ENCODE measurements at places on chromosomes 2 and 18.
A peak's percentile ranks its signal among the peaks of the same experiment; 100 is the strongest.

GRCh38 chr18:67636597-67637385 lies 120.3 kb upstream of the DSEL start:
- no peak for DNase-seq
- H3K27ac ChIP-seq: no peak overlapping the region
- H3K4me3 ChIP-seq: no peak overlapping the region
- no peaks in the 10 kb centered on the region for H3K36me3 ChIP-seq

DNA sequence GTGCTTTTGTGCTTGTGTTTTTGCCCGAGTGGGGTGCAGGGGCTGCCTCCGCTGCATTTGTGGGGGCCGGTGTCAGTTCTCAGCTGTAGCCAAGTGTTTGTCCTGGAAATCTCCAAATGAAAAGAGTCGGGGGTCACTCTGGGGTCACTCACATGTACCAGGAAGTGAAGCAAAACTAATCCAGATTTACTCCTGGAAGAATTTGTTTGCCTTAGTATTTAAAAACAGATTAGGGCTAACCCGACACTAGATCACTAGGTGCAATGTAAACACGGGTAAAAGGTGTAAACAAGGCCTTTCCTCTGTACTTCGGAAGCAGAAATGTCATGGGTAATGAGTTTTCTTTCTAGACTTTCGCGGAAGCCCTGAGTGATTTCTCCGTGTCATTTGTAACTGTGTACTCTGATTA lies 50.3 kb downstream of the GBX2 start:
- no peaks in the 10 kb centered on the region for H3K27me3 ChIP-seq
- H3K36me3 ChIP-seq: no peaks in the 10 kb centered on the region
- no peak overlapping the region for H3K4me3 ChIP-seq
- H3K27ac ChIP-seq: no peak overlapping the region
- DNase-seq: no peak

DNA sequence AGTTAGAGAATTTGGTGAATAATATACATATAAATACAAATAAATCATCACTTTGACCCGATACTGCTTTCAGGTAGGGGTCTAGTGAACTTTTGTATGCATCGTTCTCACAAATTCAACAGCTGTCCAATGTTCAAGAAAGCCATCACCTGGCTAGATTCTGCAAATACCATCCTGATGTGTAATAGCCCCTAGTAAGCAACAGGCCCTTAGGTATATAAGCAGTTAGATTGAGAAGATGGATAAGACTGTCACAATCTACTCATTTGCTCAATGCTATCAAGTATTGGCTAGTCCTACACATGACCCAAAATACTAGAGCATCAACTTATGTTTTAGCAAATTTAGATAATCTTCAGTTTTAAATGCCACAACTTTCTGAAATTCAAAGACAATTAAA lies 20.7 kb upstream of the DSG1 start:
- no peak overlapping the region for H3K27ac ChIP-seq
- H3K27me3 ChIP-seq: no peaks in the 10 kb centered on the region
- H3K4me3 ChIP-seq: no peak overlapping the region
- no peaks in the 10 kb centered on the region for H3K36me3 ChIP-seq
- H3K4me1 ChIP-seq: peaks cover 6% of the 10 kb centered on the region
- no peak for DNase-seq

DNA sequence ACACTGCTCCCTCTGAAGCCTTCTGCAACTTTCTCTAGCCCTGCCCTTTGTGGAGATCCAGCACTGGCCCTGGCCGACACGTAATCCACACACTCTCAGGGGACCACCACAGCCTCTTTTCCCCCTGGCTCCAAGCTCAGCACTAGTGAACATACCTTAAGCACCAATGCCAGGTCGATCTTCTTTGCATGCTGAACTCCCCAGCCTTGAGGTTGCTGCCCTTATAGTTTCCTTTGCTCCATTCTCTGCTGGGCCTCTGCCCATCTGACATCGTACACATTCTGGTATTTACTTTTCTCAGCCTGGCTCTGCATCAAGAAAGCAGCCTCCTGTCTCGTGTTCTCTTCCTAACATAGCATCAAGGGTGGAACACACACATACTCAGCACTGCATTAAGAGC lies 361.5 kb downstream of the LPIN1 start:
- peaks cover 5% of the 10 kb centered on the region for H3K4me1 ChIP-seq
- no peak overlapping the region for H3K4me3 ChIP-seq
- H3K27me3 ChIP-seq: no peaks in the 10 kb centered on the region
- no peaks in the 10 kb centered on the region for H3K36me3 ChIP-seq
- no peak overlapping the region for H3K27ac ChIP-seq

DNA sequence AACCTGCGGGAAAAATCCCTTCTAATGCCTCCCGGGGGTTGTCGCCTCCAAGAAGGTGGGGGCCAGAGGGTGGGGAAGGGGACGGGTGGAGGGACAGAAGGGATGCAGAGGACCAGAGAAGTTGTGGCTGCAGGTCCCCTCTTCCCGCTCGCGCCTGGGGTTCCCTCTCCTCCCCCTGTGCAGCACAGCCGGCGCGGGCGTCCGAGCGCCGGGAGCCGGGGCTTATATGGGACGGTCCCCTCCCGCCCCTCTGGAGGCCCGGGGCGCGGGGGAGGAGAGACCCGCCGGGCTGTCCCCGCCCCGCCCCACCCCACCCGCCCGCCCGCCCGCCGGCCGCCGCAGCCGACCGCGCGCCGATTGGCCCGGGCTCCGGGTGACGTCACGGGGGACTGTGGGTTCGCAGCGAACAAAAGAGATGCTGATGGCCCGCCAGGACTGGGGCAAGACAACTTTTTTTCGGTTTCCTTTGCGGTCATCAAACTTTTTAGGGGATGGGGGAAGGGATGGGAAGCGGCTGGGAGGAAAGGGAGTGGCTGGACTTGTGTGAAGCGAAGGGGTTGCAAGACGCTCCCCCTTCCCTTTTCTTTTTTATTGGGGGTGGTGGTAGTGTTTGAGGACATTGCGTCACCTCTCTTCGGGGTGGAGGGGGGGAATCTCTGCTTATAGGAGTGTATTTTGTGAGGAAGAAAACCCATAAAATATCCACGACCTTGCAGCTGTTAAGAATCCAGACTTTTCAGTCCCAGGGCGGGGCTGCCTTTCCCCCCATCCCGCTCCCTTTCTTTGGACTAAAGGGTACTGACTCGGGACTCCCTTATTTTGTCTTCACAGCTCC lies at the start of gene FN1:
FN1 (minus strand) TSS at position 199 of the 835 bp plus-strand sequence. CDS start 266 bp downstream, outside the sequence.
- DNase-seq: peak; percentile 94
- H3K4me1 ChIP-seq: peaks cover 62% of the 10 kb centered on the region
- H3K27me3 ChIP-seq: no peaks in the 10 kb centered on the region
- H3K27ac ChIP-seq: peak within 1 kb of the TSS; percentile 97

DNA sequence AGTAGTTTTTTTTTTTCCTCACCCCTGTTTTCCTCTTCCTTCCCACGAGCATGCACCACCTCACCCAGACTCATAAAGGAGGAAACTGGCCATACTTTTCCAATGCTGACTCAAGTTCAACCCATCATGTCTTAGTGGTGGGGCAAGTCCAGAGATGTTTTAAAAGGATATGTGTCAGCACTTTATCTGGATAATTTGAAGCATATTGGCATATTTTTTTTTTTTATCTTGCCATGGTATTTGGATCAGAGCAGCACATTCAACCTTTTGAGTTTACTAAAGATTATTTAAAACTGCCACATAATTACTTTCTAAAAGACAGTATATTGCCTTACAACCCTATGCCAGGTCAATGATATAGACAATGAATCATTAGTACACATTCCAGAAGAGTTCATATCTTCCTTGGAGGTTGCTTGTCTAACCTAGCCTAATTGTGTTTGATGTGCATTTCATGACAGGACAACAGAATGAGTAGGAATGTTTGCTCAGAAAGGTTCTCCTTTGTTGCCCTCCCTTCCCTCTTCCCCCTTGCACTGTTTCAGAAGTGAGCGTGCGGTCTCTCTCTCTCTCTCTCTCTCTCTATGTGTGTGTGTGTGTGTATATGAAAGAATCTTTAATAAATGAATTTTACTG lies 950.7 kb upstream of the FAM98A start:
- H3K4me3 ChIP-seq: no peak overlapping the region
- no peak for DNase-seq
- H3K27ac ChIP-seq: peak overlapping the region; percentile 93
- no peaks in the 10 kb centered on the region for H3K36me3 ChIP-seq

DNA sequence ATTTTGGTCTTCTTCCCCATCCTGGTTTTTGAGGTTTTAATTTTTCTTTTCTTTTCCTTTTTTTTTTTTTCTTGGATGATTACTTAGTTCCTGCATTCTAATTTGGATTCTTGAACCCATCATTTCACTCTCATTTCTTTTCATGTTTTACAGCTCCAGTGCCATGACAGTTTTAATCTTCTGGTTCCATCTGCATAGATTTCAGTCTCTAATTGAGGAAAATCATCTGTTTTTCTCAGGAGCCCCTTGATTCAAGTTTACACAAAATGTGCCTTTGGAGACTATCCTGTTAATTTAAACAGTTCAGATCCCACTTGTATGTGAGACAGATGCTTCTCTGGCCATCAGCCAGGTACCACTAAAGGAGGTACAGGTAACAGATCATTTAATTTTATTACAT lies 379.9 kb downstream of the PIK3C3 start:
- H3K27me3 ChIP-seq: no peaks in the 10 kb centered on the region
- no peak overlapping the region for H3K27ac ChIP-seq
- H3K4me3 ChIP-seq: no peak overlapping the region

DNA sequence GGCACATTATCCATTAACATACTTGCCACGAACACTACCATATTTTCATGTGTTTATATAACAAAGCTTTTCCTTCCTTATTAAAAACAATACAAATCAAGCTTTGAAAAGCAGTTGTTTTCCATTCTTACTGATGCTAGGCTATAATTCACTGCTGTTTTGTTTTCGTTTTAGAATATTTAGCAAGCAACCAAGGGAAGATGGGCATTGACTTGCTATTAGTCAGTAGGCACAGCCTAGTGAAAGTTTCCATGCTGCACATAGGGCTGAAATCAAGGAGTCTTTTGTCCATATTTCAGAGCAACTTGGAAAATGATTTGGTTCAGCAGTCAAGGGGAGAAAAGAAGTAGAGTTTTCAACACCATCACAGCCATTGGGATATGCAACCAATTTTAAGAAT lies 31.3 kb downstream of the BCL2 start:
- H3K36me3 ChIP-seq: no peaks in the 10 kb centered on the region
- H3K27me3 ChIP-seq: no peaks in the 10 kb centered on the region
- H3K4me3 ChIP-seq: no peak overlapping the region
- H3K27ac ChIP-seq: no peak overlapping the region

GRCh38 chr2:223829128-223829527 lies 8.3 kb downstream of the AP1S3 start:
- no peaks in the 10 kb centered on the region for H3K27me3 ChIP-seq
- H3K27ac ChIP-seq: no peak overlapping the region
- no peaks in the 10 kb centered on the region for H3K4me1 ChIP-seq
- H3K36me3 ChIP-seq: peaks cover 10% of the 10 kb centered on the region

DNA sequence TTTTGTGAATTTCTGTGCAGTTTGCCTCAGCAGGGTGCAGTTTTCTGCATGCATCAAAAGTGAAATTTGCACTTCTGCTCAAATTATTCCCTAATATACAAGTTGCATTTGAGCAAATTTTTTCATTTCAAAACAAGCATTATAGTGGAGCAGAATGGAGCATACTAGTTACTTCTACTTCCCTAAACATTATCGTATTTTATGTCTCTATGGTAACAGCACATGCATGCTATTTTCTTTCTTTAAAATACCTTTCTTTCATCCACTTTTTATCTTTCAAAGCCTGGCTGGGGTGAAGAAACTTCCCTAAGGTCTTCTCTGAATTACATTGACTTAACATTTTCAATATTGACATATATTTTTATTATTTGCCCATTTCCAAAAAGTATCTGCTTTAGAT lies 11.2 kb downstream of the RHBDD1 start:
- H3K27ac ChIP-seq: no peak overlapping the region
- no peaks in the 10 kb centered on the region for H3K4me1 ChIP-seq
- no peaks in the 10 kb centered on the region for H3K36me3 ChIP-seq
- H3K27me3 ChIP-seq: no peaks in the 10 kb centered on the region

- no peaks in the 10 kb centered on the region for H3K27me3 ChIP-seq
- H3K4me3 ChIP-seq: no peak overlapping the region
- no peak overlapping the region for H3K27ac ChIP-seq
- DNase-seq: no peak
Measured at GRCh38 chr2:235921508-235922191, 246.5 kb downstream of the GBX2 start.

DNA sequence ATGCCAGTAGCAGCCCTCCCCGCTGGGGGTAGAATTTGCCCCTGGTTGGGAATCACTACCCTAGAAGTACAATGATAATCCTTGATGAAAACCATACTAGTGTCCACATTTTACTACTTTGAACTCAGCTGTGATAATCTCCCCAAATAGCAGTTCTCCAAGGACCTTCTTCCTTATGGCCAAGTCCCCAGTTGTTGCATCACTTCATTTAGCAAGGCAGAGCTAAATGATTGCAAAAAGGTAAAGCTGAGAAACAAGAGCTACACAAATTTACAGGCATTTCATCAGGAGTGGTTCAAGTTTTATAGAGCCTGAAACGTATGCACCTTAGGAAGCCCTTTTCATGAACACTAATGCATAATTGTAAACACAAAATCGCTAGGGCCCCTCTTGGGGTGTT lies 44.9 kb upstream of the REL start:
- no peak overlapping the region for H3K4me3 ChIP-seq
- no peaks in the 10 kb centered on the region for H3K27me3 ChIP-seq
- H3K27ac ChIP-seq: no peak overlapping the region
- DNase-seq: no peak
- no peaks in the 10 kb centered on the region for H3K4me1 ChIP-seq

- no peaks in the 10 kb centered on the region for H3K4me1 ChIP-seq
- DNase-seq: no peak
- no peaks in the 10 kb centered on the region for H3K36me3 ChIP-seq
- no peak overlapping the region for H3K4me3 ChIP-seq
- H3K27ac ChIP-seq: no peak overlapping the region
- no peaks in the 10 kb centered on the region for H3K27me3 ChIP-seq
Measured at GRCh38 chr2:137644731-137645130, 319.5 kb upstream of the HNMT start.

- H3K36me3 ChIP-seq: no peaks in the 10 kb centered on the region
- H3K4me3 ChIP-seq: no peak overlapping the region
- DNase-seq: no peak
- H3K27ac ChIP-seq: no peak overlapping the region
- no peaks in the 10 kb centered on the region for H3K27me3 ChIP-seq
- H3K4me1 ChIP-seq: peaks cover 2% of the 10 kb centered on the region
Measured at GRCh38 chr2:73260338-73260984, 23.8 kb downstream of the FBXO41 start.

GRCh38 chr18:50131591-50131990 lies 63.4 kb downstream of the MYO5B start:
- no peaks in the 10 kb centered on the region for H3K36me3 ChIP-seq
- H3K27me3 ChIP-seq: no peaks in the 10 kb centered on the region
- H3K27ac ChIP-seq: no peak overlapping the region

GRCh38 chr2:224347176-224348051 lies 54.5 kb downstream of the FAM124B start:
- DNase-seq: no peak
- H3K27ac ChIP-seq: no peak overlapping the region
- H3K36me3 ChIP-seq: no peaks in the 10 kb centered on the region
- H3K4me3 ChIP-seq: no peak overlapping the region
- no peaks in the 10 kb centered on the region for H3K27me3 ChIP-seq
- no peaks in the 10 kb centered on the region for H3K4me1 ChIP-seq

- H3K27ac ChIP-seq: no peak overlapping the region
- H3K36me3 ChIP-seq: peaks cover 62% of the 10 kb centered on the region
- no peak for DNase-seq
- no peak overlapping the region for H3K4me3 ChIP-seq
- peaks cover 3% of the 10 kb centered on the region for H3K4me1 ChIP-seq
- H3K27me3 ChIP-seq: no peaks in the 10 kb centered on the region
Measured at GRCh38 chr2:62826953-62827675, 121.6 kb downstream of the EHBP1 start.

Measured in RWPE2 (cell line).